Hematopoietic multipotent progenitor cell treated with erythropoietin and hydrocortisone succinate and interleukin-3 and kit ligand, for 8 days (in vitro differentiated cells): ENCODE measurements at places on chromosomes 2 and 18.
A peak's percentile ranks its signal among the peaks of the same experiment; 100 is the strongest.

- DNase-seq, result no peak
Measured at GRCh38 chr2:202171241-202171825, 67.1 kb downstream of the SUMO1 start.

DNA sequence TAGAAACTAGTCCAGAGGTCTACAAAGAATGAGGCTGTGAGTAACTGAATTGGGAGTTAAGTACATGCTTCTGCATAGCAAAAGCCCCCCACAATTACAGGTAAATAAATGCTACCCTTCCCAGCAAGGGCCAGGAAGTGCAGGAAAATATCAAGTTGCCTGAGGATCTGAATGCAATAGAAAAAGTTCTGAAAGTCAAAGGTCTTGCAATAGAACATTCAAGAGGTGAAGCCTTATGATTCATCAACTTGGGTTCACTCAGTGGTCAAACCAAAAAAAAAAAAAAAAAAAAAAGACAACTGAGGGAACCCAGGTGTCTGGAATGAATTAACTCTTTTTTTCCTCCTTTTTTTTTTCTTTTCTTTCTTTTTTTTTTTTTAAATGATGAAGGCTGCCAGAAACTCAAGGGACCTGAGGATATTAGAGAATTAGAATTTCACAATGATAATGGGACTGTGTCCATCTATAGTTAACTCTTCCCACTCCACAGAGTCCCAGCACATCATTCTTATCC lies 42.9 kb upstream of the RFX8 start:
- no peak for DNase-seq

GRCh38 chr18:11081009-11081532 lies 68.3 kb downstream of the PIEZO2 start:
- no peak for DNase-seq

DNA sequence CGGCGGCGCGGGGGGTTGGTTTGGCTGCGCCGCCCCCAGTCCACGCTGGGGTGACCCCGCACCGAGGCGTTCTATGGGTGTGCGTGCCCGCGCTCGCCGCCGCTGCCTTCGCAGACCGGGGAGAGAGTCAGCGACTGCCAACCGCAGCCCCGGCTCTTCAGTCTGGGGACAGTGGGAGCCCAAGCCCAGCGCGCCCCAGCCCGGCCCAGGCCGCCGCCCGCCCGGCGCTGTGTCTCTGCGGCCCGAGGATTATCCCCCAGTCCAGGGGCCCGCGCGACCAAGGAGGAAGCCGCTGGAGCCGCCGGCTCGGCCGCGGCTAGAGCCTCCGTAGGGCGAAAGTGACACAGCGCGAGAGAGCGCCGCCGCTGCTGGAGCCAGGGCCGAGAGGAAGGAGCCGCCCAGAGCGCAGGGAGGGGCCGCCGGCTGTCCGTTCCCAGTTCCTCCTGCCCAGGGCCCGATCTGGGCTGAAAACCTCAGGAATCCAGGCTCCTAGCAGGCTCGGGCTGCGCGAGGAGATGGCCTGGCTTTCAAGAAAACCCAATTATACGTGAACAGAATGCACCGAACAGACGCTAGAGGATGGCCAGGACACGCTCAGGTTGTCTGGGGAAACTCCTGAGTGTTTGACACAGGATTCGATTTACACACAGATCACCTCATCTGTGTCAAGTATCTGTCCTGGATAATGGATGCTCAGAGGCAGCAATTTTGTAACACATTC lies 2.4 kb downstream of the CTIF start:
- peak; percentile 52 for DNase-seq

DNA sequence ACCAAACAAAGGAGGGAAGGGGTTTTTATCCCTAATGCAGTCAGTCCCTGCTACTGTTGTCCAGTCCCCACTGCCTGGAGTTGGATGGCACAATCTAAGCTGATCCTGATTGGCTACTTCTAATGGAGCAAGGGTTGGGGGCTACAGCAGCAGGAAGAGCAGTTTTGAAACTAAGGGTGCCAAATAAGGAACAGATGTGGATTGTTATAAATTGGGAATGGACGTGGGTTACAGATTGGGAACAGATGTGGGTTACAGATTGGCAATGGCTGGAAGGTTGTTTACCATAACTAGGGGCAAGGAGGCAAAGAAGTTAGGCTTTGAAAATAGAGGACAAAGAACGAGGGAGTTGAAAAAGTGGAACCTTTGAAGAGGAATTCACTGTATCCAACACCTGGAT lies 16.0 kb upstream of the PROM2 start:
- DNase-seq, result no peak

- no peak for DNase-seq
Measured at GRCh38 chr2:119755906-119756305, 3.8 kb upstream of the PTPN4 start.

- no peak for DNase-seq
Measured at GRCh38 chr18:32378705-32379104, 92.0 kb downstream of the GAREM1 start.

DNA sequence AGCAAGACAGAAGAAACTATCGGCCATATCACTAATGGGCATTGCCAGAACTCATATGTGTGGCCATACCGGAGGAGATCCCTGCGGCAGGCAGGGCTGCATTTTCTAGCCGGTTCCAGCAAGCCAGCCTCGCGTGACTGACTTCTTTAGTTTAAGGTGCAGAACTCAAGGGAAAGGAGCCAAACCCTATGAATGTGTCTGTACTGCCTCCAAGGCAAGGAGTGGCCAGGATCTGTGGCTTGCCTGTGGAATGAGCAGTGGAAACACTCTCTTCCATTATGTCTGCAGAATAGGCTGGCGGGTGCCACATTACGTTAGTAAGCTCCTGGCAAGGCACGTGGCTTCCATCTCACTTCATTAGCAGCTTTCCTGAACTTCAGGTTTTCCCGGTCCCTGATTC lies 137.6 kb downstream of the ATL2 start:
- no peak for DNase-seq
